ENCODE measurements at places on chromosomes 11 and 22. TPM values are rescaled to one million over a fixed set of nuclear protein-coding genes. Genes with fewer than 3 reads are reported as not detected.

GRCh38 chr11:8867035-8867434, 44.0 kb upstream of the AKIP1 start:
- no peak for DNase-seq

GRCh38 chr22:25453557-25453956, 110.9 kb upstream of the GRK3 start:
- DNase-seq: no peak

The KCNJ4 gene
- total RNA-seq: not detected

The APOA4 gene
- not detected for total RNA-seq

- DNase-seq: no peak
Measured at GRCh38 chr11:78349624-78350023, 68.0 kb downstream of the GAB2 start.

The KLHL35 gene
- total RNA-seq: 1.4 TPM

DNA sequence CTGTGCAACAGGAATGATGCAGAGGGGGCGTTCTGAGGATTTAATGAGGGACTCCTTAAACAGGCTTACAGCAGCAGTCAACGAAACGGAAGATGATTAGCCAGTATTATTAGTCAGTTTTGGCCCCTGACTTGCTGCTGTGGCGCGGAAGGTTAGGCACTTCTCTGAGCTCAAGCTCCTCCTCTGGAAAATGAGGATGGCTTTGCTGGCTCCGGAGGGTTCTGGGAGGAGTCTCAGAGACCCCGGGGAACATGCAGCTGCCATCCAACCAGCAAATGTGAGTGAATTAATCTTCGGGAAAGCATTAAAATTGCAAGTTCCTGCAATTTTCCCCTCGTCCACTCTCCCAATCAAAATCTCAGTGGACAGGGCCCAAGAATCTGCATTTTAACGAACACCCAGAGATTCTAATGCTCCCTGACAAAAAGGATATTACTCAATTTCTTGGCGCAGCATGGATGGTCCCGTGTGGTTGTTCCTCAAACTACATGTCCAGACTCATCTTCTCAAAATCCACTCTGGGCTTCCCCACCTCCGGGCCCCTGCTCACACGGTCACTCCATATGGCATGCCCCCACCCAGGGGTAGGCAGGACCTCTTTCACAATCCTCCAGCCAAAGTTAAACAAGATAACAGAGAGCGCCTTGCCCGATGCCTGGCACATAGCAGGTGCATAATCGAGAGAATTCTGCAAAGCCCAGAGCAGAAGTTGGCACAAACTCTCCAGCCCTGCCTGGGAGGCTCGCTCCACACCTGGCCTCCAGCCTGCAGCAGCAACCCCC, 6.4 kb downstream of the ELFN2 start:
- DNase-seq: no peak

DNA sequence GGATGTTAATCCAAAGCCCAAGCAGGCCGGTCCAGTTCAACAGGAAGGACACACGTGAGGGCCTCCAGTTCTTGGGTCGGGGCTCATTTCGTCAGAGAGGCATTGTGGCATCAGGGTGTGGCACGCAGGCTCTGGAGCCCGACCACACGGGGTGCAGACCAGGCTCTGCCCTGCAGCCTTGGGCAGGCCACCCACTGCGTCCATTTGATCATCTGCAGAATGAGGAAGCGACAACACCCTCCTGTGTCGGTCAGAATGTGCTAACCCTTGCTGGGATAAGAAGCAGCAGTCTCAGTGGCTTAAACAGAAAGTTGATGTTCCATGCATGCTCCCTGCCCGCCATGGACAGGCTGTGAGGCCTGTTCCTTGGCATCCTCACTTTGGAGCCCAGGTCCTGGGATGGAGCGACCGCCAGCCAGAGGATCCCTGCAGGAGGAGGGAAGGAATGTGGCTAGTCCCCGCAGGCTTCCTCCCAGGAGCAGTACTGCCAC, 10.8 kb downstream of the RIBC2 start:
- no peak for DNase-seq

DNA sequence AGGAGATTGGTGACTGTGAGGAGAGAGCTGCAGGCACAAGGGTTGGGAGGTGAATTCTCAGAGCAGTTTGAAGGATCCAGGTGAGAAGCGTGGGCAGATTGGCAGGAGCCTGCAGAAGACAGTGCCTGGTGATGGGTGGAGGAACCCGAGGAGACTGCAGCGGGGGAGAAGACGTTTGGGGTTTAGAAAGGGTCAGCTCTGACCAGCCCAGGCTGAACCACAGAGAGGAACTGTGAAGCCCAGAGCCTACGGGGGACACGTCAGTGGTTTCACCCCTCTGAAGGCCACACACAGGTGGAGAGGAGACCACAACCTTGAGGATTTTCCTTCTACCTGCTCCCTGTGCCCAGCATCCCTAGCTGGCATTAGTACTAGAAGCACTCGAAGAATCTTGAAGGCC, 154.8 kb upstream of the TBCEL start:
- DNase-seq: no peak

DNA sequence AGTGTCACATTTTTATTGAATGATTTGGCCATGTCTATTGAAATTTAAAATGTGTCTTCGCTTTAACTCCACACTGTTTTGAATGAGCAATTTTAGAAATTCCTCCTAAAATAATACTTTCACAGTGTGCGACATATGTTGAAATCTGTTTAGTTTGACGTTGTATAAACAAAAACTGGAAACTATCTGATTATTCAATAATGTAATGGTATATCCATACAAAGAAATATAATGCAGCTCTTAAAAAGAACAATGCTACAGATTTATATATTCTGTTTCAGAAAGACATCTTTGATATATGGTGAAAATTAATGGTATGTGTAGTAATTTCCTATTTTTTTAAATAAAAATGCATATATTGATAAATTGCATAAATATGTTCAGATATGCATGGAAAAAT, 268.7 kb upstream of the SORL1-AS1 start:
- no peak for DNase-seq
